ENCODE measurements at places on chromosomes 11 and 22. TPM values are rescaled to one million over a fixed set of nuclear protein-coding genes. Genes with fewer than 3 reads are reported as not detected.
A peak's percentile ranks its signal among the peaks of the same experiment; 100 is the strongest.

Gene LINC01488
- not detected for total RNA-seq

Gene HOATZ
- 0.88 TPM for total RNA-seq

Gene CCDC157
- 2.9 TPM for total RNA-seq

Gene APOA1
- total RNA-seq, result not detected

Gene TSSK2
- not detected for total RNA-seq

- no peak for DNase-seq
Measured at GRCh38 chr11:93648158-93648557, 13.3 kb upstream of the CEP295 start.

DNA sequence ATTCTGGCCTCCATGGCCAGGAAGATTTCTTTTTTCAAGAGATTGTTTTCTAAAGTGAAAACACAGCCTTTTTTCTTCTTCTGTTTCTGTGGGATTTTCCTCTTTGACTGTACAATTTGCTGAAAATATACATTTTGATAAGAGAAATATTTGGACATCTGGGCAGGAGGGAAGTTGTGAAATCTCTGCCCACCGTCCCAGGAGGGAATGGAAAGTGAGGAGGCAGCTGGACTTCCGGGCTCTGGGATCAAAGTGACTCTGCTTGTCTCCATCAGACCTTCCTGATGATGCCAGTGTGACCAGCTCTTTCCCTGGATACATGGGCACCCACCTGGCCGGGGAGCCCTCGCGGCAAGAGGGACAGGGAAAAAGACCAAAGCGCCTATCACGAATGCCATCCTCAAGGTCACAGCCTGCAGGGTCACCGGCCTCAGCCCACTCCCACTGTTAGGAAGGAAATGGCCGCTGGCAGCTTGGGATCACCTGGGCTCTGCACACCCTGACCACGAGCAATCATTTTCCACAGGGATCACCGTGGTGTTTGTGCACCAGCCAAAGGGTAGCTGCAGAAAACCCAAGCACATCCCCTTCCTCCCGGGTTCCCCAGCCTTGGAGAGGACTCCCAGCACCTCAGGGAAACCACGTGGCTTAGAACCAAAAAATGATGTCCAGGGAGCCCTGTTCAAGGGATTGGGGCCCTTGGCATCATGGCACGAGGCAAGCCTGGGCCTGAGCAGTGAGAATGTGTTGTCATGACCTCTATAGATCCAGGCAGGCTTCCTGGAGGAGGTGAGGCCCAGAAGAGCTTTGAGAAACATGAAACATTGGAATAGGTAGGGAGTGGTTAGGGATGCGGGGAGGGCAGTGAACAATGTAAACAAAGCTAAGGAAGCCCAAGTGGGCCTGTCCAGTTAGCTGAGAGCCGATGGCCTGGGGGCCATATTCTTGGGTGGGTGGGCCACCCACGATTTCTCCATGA lies 29.1 kb upstream of the CCND1 start:
- no peak for DNase-seq

- DNase-seq, result no peak
Measured at GRCh38 chr11:102614031-102614430, 11.1 kb downstream of the MMP20 start.

GRCh38 chr11:132278801-132279574 lies 908.6 kb downstream of the NTM start:
- no peak for DNase-seq

GRCh38 chr22:37335806-37336199 lies 53.5 kb downstream of the CYTH4 start:
- no peak for DNase-seq

- peak; percentile 99 for DNase-seq
Measured at GRCh38 chr11:125111343-125112207, at the start of gene TMEM218. Gene TMEM218, minus strand, starts transcription at chr11:125111626. Its CDS starts 9,385 bp downstream, at chr11:125102241.

DNA sequence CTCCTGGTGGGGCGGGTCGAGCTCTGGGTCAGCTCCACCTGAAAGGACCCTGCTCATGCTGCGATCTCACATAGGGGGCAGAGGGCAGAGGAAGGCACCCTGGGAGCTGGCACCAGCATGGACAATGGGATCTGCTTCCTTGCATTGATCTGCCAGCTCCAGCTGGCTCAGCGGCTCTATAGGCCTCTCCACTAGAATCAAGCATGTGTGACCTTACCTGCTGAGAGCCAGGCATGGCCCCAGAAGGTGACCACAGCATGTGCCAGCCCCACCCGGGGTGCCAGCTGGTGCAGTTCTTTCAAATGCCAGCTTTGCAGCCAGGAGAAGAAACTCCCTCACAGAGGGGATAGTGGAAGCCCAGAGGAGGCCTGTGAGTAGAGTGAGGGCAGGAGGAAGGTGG lies 22.0 kb upstream of the KLHL35 start:
- no peak for DNase-seq

GRCh38 chr11:123640677-123641494 lies 13.5 kb downstream of the SCN3B start:
- no peak for DNase-seq

DNA sequence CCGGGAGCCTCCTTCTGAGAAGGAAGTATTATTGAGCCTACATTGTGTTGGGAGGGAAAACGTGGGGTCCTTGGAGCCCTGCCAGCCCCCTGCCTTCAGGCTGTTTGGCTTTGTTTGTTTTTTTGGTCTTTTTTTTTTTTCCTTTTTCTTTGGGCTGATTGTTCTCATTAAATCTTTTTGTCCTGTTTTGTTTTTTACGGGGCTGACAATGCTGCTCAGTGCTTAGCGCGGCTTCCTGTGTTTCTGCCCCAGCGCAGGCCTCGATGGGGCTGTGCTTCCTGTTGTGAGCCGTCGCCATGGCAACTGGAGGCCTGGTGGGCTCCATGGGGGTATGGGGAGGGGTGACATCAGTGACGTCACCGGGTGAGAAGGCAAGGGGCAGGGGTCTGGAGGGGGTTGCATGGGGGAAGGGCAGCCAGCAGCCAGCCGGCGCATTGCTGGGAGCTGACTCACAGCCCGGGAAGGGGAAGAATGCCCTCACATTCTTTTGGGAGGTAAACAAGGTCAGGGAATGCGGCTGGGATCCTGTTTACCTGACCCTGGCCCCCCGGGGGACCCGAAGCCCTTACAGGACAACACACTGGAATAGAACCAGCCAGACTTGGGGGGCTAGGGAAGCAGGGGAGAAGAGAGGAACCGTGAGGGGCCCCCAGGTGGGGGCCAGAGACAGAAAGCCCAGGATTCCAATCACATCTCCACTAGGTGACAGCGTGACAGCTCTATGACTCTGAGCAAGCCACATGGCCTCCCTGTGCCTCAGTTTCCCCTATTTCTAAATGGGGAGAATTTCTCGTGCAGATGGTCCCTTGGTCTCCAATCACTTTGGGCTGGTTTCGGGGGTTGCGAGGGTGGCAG lies 22.2 kb upstream of the CBX7 start:
- DNase-seq, result peak; percentile 75

GRCh38 chr22:44357966-44358465 lies 45.3 kb upstream of the SHISAL1 start:
- DNase-seq, result peak; percentile 68
